Memory B cell (primary cell): ENCODE measurements at places on chromosomes 12 and 14.

GRCh38 chr14:77088219-77088618 is 9.8 kb upstream of the CIPC start:
- no peak for DNase-seq

- DNase-seq = no peak
Measured at GRCh38 chr12:109811624-109811995, 21.6 kb downstream of the TRPV4 start.

DNA sequence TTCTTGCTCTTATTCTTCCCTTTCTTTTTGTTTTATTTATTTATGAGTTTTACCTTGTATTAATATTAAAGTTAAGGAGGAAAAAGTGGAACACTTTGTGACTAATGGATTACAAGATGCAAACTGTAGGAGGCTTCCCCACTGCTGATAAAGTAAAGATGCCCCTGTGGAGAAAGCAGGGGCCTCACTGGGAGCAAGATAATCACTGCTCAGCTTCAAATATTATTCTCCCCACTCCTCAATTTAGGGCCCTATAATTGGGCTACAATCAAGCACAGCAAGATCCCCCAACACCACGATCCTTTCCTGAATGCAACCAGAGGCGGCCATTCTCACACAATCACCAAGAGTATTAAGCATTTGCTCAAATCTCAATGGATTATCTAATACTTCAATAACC is 149.2 kb downstream of the SLC2A13 start:
- DNase-seq = no peak

DNA sequence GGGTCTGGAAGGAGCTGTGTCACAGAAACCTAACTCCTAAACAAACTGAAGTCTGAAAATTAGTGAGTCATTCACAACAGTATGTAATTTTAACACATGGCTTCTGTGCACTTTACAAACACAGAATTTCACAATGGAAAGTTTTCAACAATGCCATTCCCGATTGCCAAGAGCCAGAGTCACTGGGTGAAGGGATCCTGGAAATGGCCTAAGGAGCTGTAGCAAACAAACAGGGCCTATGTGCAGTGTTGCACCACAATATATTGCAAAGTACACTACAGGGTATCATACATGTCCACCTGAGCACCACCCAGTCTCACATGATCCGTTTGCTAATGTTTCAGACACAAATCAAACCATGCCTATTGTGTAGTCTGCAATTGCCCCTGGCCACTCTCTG is 184.7 kb upstream of the OTX2 start:
- DNase-seq = no peak

DNA sequence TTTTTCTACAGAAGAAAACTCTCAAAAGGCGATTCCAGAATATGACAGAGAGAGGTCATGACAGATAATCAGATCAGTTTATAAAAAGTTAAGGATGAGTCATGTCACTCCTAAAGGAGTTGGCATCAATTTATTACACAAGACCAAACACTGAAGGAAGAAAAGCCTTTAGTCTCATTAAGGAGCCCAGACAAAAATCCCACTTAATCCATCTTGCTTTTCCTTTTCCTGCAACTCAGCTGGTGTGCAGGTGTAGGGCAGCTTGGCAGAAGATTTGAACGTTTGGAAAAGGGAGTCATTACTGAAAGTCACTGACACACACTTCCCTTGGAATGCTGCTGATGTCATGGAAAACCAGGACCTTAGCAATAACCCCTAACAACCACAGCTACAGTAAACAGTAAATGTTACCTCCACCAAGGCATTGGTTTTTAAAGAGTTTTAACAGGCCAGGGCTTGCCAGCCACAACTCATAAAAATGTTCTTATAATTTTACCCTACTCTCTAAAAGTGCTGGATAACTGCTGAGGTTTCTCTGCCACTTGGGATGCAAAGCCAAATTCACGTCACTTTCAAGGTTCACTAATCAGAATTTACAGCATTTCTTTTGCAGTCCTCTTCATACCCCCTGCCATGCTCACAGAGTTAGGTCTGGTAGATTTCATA is 320.6 kb downstream of the RAD51B start:
- no peak for DNase-seq

GRCh38 chr12:13198876-13199275 is 2.4 kb downstream of the EMP1 start:
- DNase-seq = no peak

GRCh38 chr14:29868000-29868399 is 59.6 kb downstream of the PRKD1 start:
- DNase-seq = no peak

DNA sequence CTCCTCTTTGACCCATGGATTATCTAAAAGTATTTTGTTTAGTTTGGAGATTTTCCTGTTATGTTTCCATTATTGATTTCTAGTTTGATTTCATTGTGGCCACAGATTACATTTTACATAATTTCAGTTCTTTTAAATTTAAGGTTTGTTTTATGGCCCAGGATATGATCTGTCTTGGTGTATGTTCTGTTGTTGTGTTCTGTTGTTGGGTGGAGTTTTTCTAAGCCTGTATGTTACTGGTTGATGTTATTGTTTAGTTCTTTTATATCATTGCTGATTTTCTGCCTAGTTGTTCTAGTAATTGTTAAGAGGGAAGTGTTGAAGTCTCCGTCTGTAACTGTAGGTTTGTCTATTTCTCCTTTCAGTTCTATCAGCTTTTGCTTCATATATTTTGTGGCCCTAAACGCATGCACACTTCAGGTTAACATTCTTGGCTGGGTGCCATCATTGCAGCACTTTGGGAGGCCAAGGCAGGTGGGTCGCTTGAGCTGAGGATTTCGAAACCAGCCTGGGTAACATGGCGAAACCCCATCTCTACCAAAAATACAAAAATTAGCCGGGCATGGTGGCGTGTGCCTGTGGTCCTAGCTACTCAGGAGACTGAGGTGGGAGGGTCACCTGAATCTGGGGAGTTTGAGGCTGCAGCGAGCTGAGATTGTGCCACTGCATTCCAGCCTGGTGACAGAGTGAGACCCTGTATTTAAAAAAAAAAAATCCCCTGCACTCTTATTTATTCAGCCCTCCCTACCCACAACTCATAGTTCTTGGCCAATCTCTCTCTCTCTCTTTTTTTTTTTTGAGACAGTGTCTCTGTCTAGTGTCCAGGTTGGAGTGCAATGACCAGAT is 28.1 kb upstream of the CFL2 start:
- no peak for DNase-seq

DNA sequence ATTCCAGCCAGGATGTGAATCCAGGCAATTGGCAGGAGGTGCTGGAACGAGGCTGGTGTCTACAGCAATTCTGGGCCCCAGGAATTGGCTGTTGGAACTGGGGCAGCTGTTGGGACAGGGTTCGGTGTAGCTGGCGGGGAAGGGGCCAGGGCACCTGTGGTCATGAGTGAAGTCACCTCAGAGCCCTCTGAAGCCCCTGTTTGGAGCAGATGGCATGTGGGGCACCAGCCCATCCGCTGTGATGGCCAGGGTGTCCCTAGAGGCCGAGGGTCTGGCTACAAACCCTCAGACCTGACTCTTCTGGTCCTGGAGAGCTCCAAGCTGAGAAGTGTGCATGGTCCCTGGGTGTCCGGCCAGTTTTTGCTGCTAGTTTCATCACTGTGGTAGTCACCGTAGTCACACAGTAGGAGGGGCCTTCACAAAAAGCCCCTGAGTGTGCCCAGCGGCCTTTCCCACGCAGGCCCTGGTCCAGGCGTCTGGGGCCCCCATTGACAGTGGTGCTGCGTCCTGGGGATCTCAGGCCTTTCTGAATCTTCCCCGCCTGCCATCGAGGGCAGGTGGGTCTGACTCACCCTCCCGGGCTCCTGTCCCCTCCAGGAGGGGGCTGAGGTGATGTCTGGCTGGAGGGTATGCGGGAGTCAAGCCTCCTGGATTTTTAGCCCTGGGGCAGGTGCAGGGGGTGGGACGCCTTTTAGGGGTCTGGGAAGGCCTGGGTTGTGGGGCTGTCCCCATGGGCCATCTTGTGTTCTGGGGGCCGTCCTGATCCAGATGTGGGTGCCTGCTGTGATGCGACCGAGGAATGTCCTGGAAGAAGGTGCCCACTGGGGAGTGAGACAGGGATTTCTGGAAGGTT is 368.0 kb downstream of the TMEM121 start:
- DNase-seq = no peak
